ENCODE measurements at places on chromosomes 6 and 20. TPM values are rescaled to one million over a fixed set of nuclear protein-coding genes. Genes with fewer than 3 reads are reported as not detected.
A peak's percentile ranks its signal among the peaks of the same experiment; 100 is the strongest.

The SSTR4 gene
- total RNA-seq = not detected

The KDM1B gene
- 11.0 TPM for total RNA-seq

The ZNF165 gene
- not detected for total RNA-seq

The FBXL4 gene
- total RNA-seq = 6.1 TPM

The OR2B3 gene
- total RNA-seq = not detected

The TASP1 gene
- total RNA-seq = 8.3 TPM

The PNLDC1 gene
- total RNA-seq = not detected

The ZDHHC14 gene
- 4.4 TPM for total RNA-seq

The LY6G6C gene
- not detected for total RNA-seq

The BTN1A1 gene
- not detected for total RNA-seq

DNA sequence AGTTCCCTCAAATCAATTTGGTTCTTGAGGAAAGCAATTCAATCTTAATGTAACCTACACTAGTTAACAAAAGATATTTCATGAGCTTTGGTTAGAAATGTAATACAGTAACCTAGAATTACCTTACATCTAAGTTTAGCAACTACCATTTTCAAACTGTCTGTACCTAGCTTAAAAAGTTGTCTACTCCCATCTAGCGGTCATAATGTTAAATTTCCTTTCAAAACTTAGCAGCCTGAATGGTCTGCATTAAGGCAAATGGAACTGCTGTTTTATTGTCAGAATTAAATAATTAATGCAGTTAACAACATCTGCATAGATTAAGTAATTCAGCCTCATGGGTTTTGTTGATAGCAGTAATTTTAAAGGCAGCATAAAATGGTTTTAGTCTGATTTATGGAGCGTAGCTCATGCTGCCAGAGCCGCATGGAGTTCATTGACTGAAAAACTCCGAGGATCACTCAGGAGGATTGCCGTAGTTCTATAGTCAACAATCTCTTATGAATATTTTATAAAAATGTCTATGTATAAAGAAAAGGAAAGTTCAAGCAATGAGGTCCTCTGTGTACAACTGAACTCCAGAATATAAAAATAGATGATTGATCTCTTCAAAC is 485.4 kb upstream of the MANEA start:
- DNase-seq = no peak

- DNase-seq = no peak
These were observed 6.0 kb downstream of the DOK5 start for GRCh38 chr20:54481442-54481841.

DNA sequence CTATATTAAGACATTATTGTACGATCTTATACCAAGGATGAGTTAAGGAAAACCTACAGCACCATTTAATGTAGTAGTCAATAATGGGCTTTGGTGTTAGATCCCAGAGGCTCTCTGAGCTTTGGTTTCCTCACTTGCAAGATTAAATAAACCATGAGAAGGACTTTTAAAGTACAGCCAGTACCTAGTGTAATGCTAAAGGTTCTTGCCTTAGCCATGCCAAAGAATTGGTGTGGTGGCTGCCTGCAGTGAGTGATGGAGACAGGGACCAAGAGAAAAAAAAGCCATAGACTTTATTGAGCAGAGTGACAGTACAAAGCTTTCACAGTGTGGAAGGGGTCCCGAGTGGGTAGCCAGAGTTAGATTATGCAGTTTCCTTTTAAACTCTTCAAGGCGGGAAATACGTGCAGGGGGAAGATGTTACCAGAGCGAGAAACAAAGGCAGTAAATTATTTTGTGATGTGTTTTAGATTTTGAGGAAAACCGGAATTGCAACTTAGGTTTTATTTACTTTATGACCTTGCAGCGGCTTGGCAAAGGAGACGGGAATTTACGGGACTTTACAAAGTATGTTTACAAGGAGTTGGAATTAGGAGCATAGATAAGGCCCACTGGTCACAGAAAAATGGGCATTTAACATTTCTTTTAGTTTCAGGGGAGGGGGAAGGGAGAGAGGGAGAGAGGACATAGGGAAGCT is 100.4 kb downstream of the MYO6 start:
- DNase-seq = no peak

- no peak for DNase-seq
These were observed 159.6 kb upstream of the MYLIP start for GRCh38 chr6:15969236-15969778.

- DNase-seq = no peak
These were observed 311.7 kb upstream of the JAG1 start for GRCh38 chr20:10985536-10985935.

DNA sequence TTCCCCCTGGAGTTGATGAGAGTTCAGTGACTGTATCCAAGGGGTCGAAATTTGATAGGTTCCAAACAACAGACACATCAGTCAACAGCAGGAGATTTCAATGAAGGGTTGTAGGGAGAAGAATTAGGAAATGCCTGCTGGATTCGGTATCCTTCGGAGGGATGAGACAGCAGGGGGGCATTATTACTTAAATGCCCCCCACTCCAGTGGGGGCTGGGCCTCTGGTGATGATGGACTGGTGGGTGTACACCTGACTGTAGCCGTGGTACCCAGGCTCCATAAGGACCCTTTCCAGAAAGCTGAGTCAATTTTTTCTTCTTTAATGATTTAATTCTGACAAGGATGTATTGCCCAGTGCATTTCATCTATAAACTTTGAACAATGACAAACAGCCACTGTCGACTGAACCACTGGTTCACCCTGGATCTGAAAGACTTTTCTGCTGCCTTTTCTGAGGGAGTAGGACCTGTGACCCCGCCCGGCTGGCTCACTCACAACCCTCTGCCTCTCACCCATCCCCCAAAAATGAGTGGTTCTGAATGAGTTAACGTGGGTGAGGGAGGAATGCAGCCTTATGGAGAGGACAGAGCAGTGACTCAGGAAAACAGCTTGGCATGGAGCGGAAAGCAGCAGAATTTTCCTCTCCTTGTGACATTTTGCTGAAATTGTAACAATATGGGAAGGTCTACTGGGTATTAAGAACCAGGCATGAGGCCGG is 41.0 kb downstream of the ZMYND8 start:
- peak; percentile 93 for DNase-seq

GRCh38 chr6:148440877-148441453 is 98.3 kb downstream of the SASH1 start:
- peak; percentile 95 for DNase-seq

DNA sequence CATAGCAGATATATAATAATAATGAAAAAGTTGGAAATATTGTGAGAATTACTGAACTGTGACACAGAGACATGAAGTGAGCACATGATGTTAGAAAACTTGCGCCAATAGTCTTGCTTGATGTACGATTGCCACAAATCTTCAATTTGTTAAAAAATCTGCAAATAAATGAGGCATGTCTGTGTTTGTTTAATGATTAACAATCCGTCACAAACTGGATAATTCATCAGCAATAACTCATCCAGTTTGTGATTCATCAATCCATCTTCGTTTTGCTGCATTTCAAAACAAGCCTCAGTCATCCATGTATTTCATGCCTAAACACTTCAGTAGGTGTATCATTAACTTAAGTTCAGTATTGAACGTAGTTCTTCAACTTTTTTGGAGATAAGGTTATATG is 25.5 kb upstream of the SMIM26 start:
- DNase-seq = no peak

GRCh38 chr6:19325335-19325789 is 511.8 kb upstream of the ID4 start:
- DNase-seq = no peak

DNA sequence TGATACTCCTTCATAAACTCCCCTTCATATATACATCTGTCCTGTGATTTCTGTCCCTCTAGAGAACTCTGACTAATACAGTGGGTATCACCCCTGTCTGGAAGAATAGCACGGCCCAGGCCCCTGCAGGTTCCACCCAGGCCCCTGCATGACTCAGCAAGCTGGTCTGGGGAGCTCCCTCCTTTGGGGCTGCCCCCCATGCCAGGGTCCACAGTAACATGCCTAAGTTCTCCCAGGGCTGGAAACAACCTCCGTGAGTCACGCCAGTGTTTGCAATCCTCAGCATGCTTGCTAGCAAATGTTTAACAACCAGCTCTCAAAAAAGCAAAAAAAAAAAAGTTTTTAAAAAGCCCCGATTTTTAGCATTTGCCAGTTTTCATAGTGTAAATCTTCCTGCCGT is 134.3 kb upstream of the CDH4 start:
- DNase-seq = peak; percentile 58

DNA sequence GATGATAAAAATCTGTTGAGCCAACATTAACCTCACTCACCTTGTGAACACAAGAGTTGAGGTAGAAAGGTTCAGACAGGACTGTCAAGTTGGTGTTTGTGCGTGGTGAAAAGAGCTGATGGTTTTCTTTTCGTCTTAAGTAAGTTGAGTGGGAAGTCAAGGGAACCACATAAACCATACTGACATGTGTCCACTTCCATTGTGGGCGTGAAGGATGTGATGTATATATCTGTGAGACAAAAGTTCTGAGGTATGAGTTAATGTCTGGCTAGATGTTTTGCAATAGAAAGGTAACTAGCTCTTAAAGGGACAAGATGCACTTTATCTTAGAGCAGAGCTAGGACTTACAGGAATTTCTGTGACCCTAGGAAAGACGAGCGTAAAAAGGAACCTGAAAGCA is 1272.1 kb upstream of the ADGRB3 start:
- DNase-seq = no peak

- no peak for DNase-seq
These were observed 38.1 kb upstream of the UST start for GRCh38 chr6:148708707-148709106.

- no peak for DNase-seq
These were observed 118.8 kb downstream of the FYN start for GRCh38 chr6:111754423-111754822.

DNA sequence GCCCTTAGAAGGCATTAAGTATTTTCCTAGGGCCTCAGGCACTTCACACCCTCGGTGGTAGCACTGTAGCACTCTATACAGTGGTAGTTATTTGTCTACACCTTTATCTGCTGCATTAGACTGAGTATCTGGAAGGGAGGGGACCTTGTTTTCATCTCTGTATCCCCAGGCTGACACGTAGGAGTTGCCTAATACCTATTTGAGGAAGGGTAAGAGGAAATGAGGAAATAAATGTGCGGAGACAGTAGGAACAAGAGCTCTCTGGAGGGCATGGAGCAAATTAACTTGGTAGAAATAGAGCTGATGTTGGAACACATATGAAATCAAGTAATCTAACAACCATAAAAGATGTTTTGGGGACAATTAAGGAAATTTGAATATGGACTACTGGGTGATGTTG is 3.9 kb downstream of the CNPY3 start:
- no peak for DNase-seq

- no peak for DNase-seq
These were observed 3.9 kb downstream of the CDKAL1 start for GRCh38 chr6:20538131-20538662.

DNA sequence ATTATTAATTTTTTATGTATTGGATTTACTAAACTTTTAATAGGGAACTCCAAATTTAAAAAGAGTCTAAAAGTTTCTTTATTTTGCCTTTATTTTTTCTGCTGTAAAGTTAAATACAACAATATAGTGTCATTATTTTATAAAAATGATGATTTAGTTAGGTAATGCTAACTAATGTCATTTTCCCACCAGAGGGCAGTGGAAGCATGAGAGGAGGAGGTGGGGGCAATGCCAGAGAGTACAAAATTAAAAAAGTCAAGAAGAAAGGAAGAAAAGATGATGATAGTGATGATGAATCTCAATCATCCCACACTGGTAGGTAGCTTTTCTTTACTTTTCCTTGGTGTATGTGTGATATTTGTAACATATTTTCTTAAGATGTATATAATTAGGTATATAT is 20.2 kb upstream of the FHL5 start:
- DNase-seq = no peak

DNA sequence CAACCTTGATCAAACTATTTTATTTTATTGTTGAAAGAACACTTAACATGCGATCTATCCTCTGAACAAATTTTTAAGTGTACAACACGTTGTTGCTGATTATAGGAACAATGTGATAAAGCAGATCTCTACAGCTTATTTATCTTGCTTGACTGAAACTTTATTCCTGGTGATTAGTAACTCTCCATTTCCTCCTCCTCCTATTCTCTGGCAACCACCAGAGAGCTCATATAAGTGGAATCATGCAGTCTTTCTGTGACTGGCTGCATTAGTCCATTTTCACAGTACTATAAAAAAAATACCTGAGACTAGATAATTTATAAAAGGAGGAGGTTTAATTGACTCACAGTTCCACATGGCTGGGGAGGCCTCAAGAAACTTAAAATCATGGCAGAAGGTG is 218.1 kb downstream of the LRFN2 start:
- DNase-seq = no peak

- no peak for DNase-seq
These were observed 171.1 kb upstream of the SPTLC3 start for GRCh38 chr20:12837646-12838045.

DNA sequence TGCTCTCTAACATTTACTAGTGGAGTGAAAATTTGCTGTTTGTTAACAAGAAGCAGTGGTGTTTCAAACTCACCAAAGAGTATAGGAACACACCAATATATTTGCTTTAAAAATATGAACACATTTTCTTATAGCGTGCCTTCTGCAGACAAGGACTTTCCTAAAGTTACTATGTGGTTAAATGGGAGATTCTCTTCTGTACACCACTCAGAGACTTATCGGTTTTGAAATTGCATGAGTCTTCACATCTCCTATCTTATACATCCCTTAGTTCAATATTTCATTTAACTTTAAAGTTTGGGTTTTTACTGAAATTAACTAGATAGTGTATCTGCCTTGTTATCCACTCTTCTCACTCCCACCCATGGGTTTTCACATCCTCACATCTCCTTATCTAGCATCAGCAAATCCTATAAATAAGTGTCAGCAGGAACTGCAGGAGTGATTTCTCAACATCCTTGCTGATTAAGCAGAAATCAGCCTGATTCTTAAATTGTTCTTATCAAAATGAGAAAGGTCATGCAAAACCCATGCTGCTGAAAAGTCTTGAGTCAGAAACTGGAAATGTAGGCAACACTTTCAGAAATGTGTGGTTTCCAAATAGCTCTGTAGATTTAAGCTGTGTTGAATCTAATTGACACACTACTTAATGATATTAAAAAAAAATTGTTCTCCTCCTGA is 1075.6 kb upstream of the GJE1 start:
- no peak for DNase-seq

DNA sequence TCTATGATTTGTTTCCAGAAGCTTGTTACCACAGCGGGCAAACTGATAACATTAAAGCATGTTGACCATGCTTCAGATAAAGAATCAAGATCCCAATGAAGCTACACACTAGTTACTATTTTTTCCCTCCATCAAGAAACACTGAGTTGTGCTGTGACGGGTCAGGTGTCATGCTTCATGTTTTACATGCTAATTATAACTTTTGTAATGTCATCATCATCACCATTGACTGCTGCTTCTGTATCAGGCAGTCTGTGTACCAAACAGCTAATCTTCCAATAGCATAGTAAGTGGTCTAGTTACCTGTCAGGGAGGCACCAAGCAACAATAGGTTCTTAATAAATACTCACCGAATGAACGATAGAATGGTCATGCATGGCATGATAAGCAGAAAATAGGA is 388.1 kb downstream of the THBS2 start:
- no peak for DNase-seq
